ENCODE measurements at places on chromosomes 1 and 21. TPM values are rescaled to one million over a fixed set of nuclear protein-coding genes. Genes with fewer than 3 reads are reported as not detected.
A peak's percentile ranks its signal among the peaks of the same experiment; 100 is the strongest.

GRCh38 chr1:61337981-61338848 is 255.9 kb downstream of the NFIA start:
- no peak for DNase-seq

DNA sequence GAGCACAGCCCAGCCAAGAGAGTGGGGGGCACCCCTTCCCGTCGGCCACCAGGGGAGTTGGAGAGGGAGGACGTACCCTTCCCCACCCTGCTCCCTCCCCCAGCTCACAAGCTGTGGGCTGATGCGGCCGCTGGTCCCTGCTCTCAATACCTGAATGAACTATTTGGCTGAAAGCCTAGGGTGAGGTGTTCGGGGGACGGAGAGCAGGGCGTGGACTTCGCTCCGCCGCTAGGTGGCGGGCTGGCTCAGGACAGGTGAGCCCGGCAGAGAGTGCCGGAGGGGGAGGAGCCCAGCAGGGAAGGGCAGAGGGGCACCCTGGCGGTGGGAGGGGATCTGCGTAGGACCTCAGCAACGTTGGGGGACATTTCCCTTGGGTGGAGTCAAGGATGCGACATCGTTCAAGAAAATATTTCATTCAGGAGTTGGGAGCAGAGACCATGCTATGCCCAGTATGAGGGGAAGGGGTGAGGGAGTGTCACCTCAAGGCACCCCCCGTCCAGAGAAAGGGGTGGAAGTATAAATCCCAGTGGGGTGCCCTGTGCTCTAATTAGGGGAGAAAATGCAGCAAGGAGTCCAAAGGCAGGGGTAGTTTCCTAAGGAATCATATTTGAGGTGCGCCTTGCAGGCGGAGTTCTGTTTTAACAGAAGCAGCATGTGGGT is 12.0 kb upstream of the RHBG start:
- DNase-seq = peak; percentile 43

DNA sequence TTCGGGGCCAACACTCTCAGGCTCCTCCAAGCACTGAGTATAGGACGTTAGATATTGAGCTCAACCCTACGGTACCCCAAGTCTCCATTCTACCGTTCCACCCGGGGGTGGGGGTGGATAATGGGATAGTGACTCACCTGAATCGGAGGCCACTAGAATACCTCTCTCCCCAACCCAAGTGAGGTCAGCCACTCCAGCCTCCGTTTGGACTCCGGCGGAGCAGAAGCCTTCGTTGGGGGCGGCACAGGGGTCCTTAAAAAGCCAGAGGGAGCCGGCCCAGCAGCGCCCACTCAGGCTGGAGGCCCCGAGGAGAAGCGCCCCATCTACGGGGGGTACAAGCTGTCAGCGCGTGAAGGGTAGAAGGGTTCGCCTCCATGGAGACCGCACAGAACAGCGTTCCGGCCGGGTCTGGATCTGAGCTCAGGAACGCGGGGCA is 556 bp downstream of the WDR77 start:
- DNase-seq = no peak

DNA sequence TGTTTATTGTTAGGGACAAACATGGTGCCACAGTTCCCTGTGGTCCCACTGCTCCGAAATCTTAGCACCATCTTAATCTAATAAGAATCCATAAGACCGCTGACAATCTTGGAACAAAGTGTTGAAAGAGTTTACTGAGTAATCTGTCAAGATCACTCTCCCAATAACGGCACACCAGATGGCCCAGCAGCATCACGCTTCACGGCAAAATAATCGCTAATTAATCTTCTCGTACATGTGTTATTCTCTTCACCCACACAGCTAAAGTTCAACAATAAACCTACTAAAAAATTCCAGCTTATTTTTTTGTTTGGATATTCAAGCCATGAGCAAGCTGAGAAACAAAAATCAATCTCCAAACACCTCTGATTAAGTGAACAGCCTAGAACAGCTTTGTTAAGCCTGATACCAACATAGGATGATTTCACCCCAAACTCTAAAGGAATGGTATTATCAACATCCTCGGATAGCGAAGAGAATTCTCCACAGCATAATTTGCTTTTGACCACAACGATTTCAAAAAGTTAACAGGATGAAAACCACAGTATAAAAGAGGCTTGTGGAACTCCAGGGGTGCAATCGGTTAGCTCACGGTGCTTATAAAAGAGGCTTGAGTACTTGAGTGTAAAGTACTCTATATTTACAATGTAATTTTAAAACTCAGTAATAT is 329.9 kb upstream of the GREM2 start:
- DNase-seq = no peak

DNA sequence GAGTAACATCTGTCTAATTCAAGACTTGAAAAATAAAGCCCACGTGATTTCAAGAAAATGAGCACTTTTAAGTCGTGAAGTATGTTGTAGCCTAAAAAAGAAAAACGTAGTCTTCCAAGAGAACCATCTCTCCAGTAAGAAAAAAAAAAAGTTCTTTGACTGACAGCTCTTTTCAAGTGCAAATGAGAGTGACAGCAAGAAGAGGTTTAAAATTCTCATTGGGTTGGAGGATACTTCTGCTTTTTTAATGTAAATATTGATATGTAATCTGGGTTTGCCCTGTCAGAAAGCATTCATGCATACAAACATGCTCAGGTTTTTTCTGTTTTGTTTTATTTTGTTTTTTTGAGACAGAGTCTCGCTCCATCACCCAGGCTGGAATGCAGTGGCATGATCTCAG is 32.3 kb upstream of the PRDM2 start:
- DNase-seq = no peak

DNA sequence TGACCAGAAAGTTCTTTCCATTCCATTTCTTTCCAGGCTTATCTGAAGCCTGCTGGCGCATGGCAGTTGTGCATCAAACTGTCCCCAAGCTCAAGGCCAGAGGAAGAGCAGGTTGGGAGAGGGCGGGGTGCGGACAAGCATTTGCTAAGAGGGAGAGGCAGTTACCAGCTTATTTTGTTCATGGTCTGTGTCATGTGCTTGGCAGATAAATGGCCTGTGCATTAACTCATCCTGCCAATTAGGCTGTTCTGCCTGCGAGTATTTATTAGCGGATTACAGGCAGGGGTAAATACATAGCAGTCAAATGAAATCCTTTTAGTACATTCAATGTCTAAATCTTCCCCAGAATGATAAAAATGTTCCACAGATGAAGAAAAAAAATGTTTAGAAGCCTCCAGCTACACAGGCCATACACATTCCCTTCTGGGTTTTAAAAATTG is 48.9 kb upstream of the B3GALNT2 start:
- DNase-seq = no peak

GNG12 gene
- polyA plus RNA-seq = 109 TPM

DVL1 gene
- polyA plus RNA-seq = 40.8 TPM

AZIN2 gene
- polyA plus RNA-seq = 7.9 TPM
